ENCODE measurements at places on chromosomes 1 and 21.
A peak's percentile ranks its signal among the peaks of the same experiment; 100 is the strongest.

DNA sequence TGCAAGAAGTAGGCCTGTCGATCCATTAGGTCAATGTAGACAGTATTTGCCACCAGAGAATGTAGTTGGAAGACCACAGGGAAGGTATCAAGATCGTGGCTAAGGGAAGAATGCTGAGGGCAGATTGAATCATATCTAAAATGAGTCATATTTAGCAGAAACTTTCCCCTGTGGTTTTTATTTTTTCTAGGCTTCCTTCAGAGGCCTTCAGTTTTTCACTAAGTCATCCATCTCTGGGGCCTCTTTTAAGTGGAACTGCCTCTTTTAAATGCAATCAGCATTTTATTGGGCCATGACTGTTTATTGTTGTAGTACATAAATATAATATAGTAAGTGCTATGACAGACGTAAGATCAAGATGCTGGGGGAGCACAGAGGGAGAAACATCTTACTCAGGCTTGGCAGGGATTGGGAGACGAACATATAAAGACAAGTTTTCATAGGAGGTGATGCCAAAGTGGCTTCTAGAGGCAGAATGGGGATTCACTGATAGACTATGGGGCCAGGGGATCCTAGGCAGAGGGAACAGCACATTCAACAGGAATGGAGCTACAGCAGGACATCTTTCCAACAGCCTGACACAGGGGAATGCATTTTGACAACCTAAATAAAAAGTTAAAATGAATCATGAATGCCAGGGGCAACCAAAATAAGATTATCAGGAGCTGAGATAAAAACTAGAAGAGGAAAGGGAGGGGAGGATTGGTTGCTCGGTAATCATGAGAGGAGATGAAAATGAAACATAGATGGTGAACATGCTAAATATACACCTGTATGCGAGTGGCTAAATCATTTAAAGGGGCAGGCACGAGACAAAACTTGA, 20.1 kb downstream of the UBE2U start:
- DNase-seq = no peak

- DNase-seq = no peak
Observed at GRCh38 chr1:19311503-19311930, 427 bp downstream of the AKR7A2 start.

DNA sequence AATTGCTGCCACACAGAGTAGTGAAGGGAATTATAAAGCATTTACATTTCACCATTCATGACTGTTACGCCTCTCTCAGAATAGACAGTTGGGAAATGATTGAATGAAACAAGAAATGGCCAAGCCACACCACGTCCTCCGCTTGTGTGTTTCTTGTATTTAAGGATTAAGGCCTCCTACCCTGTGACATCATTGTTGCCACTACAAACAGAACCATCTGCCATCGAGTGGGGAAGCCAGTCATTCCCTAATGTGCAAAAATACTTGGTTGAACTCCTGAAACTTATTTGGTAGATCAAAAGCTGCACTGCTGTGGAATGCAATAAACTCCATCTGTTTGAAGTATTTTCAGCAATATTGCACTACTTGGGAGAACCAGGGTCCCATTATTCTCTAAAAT, 99.0 kb upstream of the C1orf105 start:
- DNase-seq = no peak

DNA sequence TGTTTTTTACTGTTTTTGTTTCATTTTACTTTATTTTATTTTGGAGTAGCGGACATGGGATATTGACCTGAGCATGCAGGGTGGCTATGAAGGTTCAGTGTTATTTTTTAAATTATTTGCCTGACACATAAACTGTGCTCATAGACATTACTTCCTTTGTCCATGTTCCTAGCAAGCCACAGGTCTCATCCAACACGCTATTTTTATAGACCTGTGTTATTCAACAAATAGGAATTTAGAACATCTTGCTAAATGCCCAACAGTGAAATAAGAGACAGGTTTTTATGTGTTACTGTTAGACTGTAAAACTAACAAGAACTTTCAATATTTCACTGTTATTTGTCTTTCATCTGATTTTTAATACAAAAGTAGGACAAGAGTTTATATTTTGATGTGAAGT, 756.4 kb downstream of the KCNT2 start:
- no peak for DNase-seq

- DNase-seq = no peak
Observed at GRCh38 chr1:187840557-187840956, 1011.8 kb downstream of the PLA2G4A start.

GRCh38 chr1:34125721-34126380, 39.2 kb downstream of the CSMD2 start:
- DNase-seq = no peak

DNA sequence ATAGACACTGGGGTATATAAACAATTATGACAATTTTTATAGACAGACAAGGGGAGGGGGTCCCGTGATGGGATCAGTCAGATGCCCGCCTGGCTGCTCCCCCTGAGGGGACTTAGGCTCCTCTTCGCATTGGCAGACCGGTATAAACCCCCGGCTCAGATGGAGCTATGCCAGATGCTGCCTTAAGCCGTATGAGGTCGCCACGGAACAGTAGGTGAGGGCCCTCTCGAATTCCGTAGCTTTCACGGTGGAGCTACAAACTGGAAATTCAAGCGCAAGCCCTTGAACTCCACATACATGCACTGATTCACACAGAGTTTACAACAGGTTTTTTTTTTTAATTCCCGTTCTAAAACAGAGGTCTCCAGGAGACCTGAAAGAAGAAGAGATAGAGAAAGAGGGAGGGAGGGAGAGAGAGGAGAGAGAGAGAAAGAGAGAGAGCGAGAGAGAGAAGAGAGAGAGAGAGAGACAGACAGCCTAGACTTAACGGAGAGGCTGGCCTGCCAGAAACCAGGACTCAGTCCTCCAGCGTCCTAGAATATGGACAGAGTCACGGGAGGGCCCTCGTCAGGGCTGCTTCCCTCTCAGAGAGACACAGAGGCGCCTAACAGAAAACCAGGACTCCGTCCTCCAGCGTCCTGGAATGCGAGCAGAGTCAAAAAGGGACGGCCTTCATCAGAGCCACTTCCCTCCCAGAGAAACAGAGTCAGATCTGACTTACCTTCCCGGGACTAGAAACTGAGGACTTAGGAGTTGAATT, 24.4 kb upstream of the TMEM54 start:
- no peak for DNase-seq

DNA sequence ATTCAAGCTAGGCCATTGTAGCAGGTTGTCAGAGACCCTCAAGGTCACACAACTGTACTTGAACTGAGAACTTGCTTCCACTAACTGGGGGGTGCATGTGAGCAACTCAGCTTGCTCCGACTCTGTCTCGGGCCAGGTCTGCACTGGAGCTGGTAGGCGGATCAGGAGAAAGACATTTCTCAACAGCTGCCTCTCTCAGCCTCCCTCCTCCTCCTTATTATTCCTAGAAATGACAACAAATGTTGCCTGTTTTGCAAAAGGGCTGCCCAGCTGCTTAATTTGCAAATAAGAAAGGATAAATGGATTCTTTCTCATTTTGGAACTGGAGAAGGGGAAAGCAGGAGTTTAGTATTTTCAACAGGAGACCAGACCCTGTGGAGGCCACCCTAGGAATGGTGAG, 140.5 kb downstream of the RHOU start:
- peak; percentile 77 for DNase-seq

DNA sequence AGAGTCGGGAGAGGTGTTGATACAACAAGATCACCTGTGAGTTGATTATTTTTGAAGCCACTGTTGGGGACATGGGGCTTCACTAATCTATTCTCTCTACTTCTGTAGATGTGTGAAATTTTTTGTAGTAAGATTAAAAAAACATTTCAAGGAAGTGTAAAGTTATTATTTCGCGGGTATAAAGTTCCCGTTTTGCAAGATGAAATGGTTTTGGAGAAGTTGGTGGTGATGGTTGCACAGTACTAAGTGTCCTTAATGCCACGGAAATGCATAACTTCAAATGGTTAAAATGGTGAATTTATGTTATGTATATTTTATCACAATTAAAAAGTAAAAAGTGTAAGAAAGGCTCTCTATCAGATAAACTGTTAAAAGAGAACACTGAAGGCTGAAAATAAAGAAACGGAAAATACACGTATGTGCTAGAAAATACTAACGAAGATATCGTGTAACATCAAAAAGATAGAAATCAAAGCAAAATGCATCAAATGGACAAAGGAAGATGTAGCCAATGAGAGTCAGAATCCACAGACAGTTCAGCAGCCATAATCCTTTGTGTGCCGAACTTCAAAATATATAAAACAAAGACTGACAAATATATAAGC, 2.9 kb upstream of the ITGB2 start:
- DNase-seq = no peak

DNA sequence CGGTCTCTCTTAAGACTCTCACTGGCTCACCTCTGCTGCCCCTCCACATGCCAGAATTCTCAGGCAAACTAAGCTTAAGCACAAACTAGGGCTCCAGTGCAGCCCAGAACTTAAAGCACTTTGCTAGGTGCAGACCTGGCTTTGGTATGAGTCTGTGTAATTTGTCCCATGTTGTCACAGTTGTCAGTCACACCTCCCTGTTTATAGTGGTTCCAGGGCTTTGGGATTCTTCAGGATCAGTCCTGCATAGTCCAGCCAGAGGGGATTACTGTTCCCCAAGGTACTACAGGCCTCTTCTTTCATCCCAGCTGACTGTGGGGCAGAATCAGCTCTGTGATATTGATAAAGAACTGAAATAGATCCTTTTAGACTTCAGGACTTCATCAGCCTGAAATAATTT, 105.0 kb upstream of the UBE2U start:
- no peak for DNase-seq

DNA sequence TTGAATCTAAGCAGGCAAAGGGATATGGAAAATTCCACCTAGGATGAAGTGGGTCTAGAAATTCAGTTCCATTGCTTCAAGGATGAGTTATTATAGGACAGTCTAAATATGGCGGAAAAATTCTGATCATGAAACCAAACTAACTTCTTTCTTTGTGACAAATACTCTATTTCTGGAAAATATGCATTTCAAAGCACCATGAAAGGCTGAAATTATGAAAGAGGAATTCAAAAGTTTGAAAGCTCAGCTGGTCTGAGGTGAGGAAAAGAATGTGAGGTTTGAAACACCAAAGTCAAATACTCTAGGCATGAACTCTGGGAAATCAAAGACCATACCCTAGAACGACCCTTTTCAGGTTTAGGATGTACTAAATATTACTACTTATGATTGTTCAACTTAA, 36.4 kb upstream of the COL11A1 start:
- no peak for DNase-seq

GRCh38 chr1:12472798-12473551, 145.0 kb downstream of the DHRS3 start:
- no peak for DNase-seq

DNA sequence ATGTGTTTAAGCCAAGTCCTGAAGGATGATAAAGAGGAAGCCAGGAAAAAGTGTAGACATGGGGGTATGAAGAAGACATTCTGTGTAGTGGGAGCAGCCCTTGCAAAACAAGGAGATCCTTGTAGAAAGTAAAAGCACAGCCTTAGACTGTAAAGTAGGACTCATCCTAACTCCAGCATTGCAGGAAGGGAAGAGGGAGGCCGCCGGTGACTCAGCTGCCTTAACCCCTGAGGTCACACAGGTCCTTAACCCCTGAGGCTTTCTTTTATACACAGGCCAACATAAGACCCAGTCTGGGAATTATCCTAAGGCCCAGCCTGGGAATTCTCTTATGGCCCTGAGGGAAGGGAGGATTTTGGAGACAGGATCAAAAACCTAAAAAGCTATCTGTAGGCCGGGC, 18.0 kb downstream of the PGM1 start:
- DNase-seq = no peak

DNA sequence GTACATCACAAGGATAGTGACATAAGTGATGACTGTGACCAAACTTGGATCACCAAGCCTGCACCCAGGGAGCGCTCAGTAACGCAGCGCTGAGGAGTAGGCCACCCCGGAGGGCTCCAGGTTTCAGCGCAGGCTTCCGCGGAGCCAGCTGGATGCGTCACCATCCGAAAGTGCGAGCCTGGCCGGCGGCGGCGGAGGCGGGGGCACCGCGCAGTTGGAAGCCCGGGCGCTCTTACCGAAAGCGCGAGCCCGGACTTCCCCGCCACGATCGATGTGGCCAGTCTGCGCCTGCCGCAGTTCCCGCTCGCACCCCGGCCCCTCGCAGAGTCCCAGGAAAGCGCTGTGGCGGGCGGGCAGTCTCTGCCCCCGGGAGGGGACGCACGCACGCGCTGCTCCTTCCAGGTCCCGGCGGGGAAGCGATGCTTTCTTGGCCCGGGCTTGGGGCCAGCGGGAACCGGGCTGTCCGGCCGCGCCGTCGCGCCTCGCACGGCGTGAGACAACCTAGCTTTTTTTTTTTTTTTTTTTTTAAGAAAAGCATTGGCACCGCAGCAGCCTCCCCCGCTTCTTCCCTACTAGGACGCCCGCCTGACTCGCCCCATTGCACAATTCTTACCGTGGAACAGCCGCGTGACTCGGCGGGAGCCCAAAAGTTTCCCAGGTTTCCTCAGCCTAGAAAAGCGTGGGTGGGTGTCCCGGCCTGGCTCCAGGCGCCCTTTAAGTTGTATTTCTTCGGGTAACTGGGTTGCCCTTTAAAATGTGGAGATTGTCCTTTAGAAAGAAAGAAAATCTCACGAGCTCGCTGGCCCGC, 36.4 kb upstream of the JAK1 start:
- DNase-seq = peak; percentile 92

DNA sequence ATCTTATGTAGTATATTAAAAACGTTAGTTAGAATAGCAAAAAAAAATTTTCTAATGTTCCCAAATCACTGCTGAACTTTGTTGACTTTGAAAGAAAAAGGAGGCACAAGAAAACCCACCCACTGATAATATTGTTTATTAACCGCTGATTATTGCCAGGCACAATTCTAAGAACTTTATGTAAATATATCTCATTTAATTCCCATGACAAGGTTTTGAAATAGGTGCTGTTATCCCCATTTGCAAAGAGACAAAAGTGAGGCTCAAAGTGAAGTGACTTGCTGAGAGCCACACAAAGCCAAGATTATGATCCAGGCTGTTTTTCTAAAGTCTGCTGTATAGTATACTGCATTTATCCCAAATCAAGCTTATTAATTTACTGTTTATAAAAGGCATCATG, 56.4 kb downstream of the SASS6 start:
- no peak for DNase-seq

DNA sequence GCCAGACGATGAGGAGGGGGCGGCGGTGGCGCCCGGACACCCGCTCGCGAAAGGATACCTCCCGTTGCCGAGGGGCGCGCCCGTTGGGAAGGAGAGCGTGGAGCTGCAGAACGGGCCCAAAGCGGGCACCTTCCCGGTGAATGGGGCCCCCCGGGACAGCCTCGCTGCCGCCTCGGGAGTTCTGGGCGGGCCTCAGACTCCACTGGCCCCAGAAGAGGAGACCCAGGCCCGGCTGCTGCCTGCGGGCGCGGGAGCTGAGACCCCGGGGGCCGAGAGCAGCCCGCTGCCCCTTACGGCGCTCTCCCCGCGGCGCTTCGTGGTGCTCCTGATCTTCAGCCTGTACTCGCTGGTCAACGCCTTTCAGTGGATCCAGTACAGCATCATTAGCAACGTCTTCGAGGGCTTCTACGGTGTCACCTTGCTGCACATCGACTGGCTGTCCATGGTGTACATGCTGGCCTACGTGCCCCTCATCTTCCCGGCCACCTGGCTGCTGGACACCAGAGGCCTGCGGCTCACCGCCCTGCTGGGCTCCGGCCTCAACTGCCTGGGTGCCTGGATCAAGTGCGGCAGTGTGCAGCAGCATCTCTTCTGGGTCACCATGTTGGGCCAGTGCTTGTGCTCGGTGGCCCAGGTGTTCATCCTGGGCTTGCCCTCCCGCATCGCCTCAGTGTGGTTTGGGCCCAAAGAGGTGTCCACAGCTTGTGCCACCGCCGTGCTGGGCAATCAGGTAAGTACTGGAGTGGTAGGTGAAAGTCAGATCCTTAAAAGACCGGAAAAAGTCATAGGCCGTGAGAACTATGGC, 588 bp downstream of the FLVCR1 start:
- DNase-seq = no peak

- no peak for DNase-seq
Observed at GRCh38 chr1:15290382-15290781, 43.4 kb downstream of the FHAD1 start.

Measured in vagina (tissue), 2 donors.